Esophagus squamous epithelium (tissue), 5 donors: ENCODE measurements at places on chromosomes 13 and 19.

DNA sequence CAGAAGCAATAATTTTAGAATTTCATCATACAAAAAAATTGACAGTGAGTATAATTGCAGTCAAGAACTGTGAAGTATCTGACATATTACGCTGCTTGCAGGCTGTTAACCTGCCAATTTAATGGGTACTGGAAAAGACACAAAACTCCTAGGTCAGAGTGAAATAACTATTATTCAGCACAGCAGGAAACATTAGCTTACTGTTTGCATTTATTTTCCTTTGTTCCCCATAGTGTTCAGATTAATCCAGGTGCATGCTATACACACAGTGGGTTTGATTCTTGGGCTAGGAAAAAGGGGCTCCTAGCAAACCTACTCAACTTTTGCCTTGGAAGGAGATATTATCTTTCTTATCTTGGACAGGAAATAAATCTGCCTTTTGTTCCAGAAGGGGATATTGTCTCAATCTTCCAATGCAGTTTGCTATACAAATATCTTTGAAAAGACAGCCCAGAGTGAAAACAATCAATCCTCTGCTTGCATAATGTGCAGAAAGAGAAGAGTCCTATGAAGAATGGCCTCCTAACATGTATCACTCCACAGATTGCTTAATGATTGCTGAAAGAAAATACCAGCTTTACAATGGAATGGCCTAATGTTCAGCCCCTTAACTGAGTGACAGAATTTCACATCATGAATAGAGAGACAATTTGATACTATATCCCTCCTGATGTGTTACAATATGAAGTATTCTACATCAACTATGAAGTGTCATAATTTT, 443.4 kb downstream of the TBC1D4 start:
- DNase-seq = no peak

- no peak for DNase-seq
These were observed 2.0 kb downstream of the FARP1 start for GRCh38 chr13:98144801-98145350.

DNA sequence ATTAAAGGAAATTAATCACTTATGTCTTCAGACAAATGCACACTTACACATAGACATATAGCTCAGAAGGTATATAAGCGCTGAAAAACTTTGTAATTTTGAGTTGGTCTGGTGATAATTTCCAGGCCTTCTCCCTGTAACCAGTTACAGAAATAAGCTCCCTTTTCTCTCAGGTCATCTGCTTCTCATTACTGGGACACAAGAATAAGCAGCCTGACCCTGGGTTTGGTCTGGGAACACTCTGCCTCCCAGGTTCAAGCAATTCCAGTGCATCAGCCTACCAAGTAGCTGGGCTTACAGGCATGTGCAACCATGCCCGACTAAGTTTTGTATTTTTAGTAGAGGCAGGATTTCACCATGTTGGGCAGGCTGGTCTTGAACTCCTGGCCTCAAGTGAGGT, 274.5 kb downstream of the LMO7 start:
- no peak for DNase-seq

DNA sequence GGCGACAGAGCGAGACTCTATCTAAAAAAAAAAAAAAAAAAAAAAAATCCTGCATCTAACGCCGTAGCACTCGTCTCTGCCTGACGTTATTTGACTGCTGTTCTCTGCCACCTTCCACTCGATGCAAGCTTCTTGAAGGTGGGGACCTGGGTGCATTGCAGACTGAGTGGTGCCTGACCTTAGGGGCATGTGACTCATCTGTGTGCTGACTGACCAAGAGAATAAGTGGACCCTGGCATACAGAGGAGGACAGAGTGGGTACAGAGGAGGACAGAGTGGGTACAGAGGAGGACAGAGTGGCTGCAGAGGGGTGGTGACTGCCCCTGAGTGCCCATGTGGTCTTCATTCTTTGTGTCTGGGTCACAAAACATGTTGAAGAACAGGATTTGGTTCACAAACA, 7.6 kb downstream of the WTIP start:
- DNase-seq = no peak

- DNase-seq = no peak
These were observed 15.3 kb downstream of the ATP7B start for GRCh38 chr13:51995677-51996551.

DNA sequence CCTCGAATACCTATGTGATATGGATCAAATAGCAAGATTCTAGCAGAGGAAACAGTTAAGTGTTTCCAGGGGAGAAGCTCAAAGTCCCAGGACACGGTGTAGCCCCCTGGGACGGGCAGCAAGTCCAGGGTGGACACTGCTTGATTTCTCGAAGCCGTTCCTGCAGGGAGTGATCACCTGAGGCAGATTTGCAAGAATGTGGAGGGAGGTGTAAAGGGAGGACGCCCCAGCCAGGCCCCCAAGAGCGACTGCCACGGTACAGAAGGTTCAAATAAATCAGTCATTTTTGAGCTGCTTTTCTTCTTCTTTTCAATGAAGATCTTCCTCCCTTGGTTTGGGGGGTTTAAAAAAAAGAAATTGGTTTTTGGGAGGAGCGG, 41.4 kb downstream of the KLF2 start:
- DNase-seq = no peak

DNA sequence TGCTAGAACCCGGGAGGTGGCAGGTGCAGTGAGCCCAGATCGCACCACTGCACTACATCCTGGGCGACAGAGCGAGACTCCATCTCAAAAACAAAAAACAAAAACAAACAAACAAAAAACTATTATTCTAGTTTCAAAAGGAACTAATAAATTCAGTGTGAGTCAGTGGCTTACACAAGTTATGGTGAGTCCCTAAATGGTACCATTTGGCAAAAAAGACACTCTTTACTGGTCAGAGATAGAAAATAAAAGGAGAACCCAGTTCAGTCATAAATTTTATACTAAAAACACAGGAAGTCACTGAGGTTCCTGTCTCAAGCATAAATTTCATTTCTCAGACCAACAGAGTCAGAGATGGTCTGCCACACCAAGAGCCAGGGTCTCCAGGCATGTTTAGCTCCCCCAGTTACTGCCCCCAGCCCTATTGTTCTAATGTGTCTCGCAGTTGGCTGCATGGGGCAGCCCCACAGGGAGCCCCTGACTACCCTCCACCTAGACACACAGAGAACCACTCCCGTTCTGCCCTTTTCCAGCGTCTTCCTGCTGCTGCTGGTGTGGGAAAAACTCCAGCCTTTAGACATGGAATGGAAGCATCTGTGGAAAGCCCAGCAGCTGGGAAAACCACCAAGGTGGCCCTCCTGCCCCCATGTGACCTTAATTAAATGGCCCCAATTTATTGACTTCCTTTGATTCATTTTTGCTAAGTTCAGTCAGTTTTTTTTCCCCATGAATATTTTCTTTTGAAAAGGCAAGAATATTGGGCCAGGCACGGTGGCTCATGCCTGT, 12.2 kb downstream of the THSD1 start:
- no peak for DNase-seq

- no peak for DNase-seq
These were observed 8.1 kb downstream of the TIMM29 start for GRCh38 chr19:10936661-10937084.
